ENCODE measurements at places on chromosomes 2 and 18.

- no peak for DNase-seq
Measured at GRCh38 chr18:57077786-57078552, 68.9 kb upstream of the BOD1L2 start.

- no peak for DNase-seq
Measured at GRCh38 chr2:191620144-191620543, 57.8 kb upstream of the NABP1 start.

DNA sequence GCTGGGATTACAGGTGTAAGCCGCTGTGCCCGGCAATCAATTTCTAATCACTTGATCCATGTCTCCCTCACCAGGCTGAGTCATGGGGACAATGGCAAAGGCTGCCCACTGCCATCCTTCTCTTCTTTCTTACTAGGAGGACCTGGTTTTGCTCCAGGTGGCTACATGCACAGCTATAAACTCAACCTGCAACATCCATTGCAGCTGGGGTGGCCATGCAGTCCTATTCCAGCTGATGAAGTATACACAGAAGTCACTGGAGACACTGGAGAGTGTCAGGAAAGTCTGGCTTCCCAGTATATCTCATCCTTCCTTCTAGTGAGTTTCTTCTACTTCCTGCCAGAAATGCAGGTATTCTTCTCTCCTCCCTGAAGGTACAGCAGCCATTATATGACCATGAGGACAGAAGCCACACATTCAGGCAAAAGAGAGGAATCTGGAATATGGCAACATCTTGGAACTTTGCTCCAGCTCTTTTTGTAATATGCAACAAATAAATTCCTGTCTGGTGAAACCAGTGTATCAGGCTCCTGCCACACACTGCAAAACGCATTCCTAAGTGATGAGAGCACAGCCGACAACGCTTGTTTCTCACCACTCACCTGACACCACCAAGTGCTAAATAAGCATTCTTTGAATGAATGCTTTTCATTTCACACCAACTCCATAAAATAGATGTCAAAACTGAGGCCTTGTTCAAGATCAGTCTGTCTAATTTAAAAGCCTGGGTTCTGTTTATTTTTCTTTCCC, 32.3 kb downstream of the SCTR start:
- no peak for DNase-seq

DNA sequence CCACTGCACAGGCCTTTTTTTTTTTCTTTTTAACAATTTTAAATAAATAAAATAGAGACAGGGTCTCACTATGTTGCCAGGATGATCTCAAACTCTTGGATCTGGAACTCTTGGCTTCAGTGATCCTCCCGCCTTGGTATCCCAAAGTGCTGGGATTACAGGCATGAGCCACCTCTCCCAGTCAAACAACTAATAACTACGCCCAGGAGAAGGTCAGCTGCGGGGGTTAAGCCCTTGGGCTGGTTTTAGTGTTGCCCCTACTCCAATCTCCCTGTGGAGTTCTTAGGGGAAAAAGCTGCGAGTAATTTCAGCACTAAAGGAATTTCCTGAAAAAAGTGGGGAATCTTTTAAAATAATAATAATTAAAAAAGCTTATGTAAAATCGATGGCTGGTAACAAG, 96.4 kb upstream of the XPO1 start:
- DNase-seq, result no peak

- DNase-seq, result no peak
Measured at GRCh38 chr2:128457006-128457604, 138.4 kb upstream of the HS6ST1 start.

- no peak for DNase-seq
Measured at GRCh38 chr2:96622544-96622943, 15.6 kb downstream of the KANSL3 start.

All from stimulated activated CD4-positive, alpha-beta T cell treated with anti-CD3 and anti-CD28 coated beads, Interleukin-1b, Interleukin-23, amount 100 ng/mL, for 1 hour (primary cell).